ENCODE measurements at places on chromosomes 3 and 15. TPM values are rescaled to one million over a fixed set of nuclear protein-coding genes. Genes with fewer than 3 reads are reported as not detected.
A peak's percentile ranks its signal among the peaks of the same experiment; 100 is the strongest.

DNA sequence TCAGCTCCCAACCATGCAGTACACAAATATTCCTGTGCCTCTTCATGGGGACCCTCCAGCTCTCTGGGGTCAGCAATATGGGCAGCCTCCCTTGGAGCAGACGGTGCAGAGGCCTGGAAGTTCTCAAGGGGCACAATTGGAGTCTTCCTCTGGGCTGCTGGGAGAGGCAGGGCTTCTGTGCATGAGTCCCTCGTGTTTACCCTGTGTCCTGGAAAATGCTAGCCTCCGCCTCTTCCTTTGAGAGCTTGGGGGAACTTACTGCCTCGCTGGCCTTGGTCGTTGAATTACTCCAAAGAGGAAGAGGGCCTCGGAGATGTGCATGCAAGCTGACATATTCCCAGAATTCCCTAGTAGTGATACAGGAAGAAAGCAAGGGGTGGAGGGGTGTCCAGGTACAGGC lies 284.4 kb upstream of the IGF1R start:
- no peak for DNase-seq

- peak; percentile 32 for DNase-seq
Measured at GRCh38 chr15:53978253-53978906, at the start of gene UNC13C. Gene UNC13C (plus strand): TSS chr15:53978441. CDS start chr15:54012904, 34,463 bp downstream.

LSAMP gene
- total RNA-seq = 0.27 TPM

GRK7 gene
- total RNA-seq = not detected

DNA sequence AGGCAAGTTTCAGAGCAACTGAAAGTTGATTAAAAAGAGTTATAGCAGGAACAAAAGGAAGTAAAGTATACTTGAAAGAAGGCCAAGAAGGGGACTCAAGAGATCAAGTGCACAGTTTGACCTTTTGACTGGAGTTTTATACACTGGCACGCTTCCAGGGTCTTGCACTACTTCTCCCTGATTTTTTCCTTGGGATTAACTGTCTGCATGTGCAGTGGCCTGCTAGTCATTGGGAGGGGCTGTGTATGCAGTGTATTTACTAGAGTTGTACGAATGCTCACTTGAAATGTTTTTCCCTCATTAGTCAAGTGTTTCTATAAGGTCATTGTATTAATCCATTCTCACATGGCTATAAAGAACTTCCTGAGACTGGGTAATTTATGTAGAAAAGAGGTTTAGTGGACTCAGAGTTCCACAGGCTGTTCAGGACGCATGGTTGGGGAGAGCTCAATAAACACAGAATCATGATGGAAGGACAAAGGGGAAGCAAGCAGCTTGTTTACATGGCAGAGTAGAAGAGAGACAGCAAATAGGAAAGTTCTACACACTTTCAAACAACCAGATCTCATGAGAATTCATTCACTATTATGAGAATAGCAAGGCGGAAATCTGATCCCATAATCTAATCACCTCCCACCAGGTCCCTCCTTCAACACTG lies 571.8 kb downstream of the ZPLD1 start:
- DNase-seq = no peak

- DNase-seq = peak; percentile 42
Measured at GRCh38 chr3:177483182-177483967, 286.1 kb upstream of the TBL1XR1 start.

STRA6 gene
- total RNA-seq = under 0.01 TPM

Data from hematopoietic multipotent progenitor cell (in vitro differentiated cells).